Kidney glomerular epithelial cell (primary cell): ENCODE measurements at places on chromosomes 6 and 20.

GRCh38 chr6:127971945-127972391, 71.1 kb upstream of the THEMIS start:
- DNase-seq: peak; percentile 37

- DNase-seq: no peak
Observed at GRCh38 chr20:52748285-52748932, 223.7 kb upstream of the TSHZ2 start.

GRCh38 chr20:20491110-20491783, 123.3 kb downstream of the INSM1 start:
- peak; percentile 2 for DNase-seq

GRCh38 chr20:12180107-12180661, 262.5 kb downstream of the BTBD3 start:
- no peak for DNase-seq

DNA sequence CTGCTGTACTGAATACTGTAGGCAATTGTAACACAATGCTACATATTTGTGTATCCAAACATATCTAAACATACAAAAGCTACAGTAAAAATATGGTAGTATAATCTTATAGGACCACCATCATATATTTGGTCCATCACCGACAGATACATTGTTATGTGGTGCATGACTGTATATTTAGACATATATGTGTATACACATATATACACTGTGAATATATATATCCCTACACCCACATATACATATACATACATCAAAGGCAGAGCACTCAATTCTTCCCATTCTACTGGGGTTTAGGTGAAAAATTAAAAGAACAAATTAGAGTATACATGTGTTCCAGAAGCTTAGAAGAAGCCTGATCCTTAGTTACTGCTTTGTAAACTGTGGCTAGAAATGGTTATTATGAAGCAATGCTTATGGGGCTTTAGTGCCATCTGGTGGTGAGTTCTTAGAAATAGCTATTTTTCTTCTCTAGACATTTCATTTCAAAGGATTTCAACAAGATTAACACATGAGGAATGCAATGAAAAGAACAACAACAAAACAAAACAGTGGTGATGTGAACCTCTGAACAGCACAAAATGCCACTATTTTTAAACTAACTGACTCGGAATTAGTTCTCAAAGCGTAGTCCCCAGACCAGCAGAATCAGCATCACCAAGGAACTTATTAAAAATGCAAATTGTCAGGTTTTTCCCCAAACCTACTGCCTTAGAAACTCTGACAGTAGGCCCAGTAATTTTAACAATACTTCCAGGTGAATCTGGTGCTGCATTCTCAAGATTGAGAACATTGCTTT, 38.0 kb downstream of the PKHD1 start:
- DNase-seq: peak; percentile 64

- peak; percentile 35 for DNase-seq
Observed at GRCh38 chr6:101396548-101397173, 3.2 kb downstream of the GRIK2 start.

DNA sequence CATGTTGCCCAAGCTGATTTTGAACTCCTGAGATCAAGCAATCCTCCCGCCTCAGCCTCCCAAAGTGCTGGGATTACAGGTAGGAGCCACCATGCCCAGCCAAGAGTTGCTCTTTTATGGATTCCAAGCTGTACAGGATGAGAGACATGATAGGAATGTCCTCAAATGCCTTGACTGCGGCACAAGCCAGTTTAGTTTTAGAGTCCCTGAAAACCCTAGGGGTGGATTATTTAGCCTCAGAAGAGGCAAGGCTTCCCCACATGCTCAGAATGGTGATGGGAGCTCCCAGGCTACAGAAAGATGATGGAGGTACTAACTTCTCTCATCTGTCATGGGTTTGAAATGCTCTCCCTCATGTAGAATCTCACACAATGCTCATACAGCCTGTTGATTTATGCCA, 280.5 kb upstream of the PRND start:
- no peak for DNase-seq

DNA sequence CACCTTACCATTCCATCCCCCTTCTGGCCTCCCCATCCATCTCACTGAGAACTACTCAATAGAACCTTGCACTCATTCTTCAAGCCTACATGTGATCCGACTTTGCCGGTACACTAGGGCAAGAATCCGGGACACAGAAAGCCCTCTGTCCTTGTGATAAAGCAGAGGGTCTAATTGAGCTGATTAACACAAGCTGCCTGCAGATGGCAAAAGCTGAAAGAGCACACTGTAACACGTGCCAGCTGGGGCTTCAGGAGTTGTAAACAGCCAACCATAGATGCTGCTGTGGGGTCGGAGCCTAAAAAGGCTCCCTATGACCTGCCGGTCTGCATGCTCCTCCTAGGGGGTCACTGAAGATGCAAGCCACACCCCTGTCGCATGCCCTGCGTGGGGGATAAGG, 124.1 kb downstream of the RNF144B start:
- DNase-seq: no peak

DNA sequence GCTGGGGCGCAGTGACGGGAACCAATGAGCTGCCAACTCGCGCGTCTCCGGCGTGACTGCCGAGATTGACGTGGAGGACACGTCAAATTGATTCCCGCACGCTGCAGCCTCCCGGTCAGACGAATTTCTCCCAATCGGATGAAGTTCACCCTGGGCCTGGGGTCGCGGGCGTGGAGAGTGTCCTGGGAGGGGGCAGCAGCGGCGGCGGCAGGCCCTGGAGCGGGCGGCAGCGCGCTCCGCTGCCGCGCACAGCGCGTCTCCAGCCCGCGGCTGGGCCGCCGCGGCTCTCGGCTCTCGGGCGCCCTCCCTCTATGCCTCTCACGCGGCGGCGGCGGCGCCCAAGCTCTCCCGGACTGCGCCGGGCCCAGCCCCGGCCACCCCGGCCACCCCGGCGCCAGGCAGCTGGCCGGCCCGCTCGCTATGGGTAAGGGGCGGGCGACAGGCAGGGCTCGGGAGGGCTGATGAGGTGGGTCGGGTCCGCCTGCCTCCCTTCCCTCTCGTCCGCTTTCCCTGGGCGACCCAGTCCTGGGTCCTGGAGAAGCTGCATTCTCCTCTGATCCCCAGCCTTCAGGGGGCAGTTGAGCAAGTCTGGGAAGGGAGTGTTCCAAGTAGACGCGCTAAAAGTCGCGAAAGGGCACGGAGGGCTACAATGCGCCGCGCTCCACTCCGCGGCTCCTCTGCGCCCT, at the start of gene PAX1:
Gene PAX1 (plus strand): TSS at position 90 of the 686 bp plus-strand sequence. CDS start 49 bp downstream, at position 139.
- DNase-seq: no peak

DNA sequence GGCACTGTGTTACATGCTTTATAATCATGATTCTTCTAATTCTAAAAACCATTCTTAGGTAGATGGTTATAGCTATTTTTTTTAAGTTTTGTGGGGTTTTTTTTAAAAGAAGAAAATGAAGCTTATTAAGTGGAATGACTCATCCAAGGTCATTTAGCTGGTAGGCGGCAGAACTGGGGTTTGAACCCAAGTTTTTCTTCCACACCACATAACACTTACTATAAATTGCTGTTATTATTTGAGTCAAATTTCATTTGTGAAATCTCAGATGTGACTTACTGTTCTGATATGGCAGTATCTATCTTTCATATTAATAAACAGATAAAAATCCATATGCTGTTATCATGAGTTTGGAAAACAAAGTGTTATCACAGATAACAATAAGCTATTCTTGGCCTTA, 10.4 kb upstream of the COL10A1 start:
- DNase-seq: no peak

DNA sequence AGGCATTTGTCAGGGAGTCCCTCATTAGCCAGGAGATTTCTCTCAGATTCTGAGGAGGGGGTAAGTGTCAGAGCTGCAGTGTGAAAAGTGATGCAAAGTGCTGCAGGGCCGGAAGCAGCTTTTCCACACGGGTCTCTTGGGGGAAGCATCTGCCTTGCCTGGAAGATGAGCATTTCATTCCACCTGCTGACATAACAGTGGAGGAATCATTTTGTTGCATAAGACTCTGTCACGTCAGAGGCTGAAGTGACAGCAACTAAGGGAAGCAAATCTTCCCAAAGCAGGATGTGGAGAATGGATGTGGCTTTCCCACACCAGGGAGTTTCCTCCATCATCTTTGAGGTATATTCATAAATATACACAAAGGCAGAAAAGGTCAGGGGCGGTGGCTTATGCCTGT, 22.8 kb downstream of the DCBLD1 start:
- no peak for DNase-seq

- DNase-seq: no peak
Observed at GRCh38 chr20:62219101-62219991, 732 bp downstream of the HRH3 start.

DNA sequence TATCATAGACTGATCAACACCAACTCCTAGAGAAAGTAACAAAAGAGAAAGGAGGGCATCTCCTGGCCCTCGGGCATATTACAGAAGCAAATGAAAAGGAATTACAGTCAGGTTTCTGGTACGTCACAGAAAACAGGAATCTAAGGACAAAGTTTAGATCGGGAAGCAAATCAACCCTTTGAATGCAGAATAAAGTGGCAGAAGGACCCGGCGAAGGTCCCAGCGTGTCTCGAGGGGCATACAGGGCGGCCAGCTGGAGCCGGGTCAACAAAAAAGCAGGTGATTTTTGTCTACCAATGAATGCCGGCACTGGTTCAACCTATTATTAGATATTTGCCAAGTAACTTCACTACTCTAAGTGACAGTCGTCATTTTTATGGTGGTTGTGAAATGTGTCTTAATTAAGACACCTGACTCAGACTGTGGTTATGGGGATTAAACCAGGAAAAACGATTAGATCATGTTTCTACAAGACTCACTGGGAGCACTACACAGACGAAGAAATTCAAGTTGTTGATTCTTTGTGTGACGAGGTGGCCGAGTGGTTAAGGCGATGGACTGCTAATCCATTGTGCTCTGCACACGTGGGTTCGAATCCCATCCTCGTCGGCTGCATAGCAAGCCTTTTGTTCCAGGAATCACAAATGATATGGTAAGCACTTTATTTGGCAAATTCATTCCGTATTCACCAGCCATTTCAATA, 12.4 kb upstream of the ZSCAN9 start:
- peak; percentile 83 for DNase-seq

- peak; percentile 69 for DNase-seq
Observed at GRCh38 chr6:152463164-152463563, 174.0 kb downstream of the SYNE1 start.

DNA sequence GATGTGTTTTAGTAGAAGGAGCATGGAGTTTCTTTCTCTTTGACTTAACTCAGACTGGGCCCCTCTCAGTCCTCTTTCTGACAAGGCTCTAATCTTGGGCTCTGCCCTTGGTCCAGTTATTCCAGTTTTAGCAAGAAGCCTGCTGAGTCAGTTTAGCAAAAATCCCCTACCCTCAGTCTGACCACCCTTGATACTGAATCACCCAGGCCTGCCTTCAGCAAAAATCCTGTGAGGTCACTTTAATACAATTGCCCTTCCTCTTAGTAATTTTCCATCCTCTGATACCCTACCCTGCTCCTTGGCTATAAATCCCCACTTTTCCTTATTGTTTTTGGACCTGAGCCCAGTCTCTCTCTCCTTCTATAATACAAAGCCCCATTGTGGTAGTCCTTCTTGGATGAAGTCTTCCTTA, 326.7 kb upstream of the NOX3 start:
- peak; percentile 91 for DNase-seq

DNA sequence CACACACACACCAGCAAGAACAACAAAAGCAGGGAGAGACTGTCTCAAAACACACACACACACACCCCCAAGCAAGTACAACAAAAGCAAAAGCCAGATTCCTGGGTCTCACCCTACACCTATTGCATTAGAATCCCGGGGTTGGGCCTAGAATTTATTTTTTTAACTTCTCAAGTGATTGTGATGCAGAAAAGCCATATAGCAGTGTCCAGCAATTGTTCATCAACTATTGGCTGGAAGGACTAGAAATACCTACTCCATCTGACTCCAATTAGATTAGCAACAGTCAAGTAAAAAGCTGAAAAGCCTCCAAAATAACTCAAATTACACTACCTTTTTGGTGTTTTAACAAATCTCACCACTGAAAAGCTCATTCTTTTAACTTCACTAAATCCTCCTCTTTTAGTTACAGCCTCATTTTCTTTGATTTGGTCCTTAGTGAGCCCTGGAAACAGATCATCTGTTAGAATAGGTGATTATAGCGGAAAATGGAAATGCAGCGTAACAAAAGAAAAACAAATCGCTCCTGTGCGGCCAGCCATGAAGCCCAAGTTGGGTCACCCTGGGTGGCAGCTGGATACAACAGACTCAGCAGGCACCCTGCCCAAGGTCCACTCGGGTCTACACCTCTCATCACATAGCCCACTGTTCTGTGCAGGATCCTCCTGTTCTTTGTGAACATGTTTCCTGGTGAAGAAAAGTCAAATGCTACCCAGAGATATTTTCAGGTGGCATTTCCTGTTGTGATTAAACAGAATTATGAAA, 38.7 kb downstream of the STAU1 start:
- no peak for DNase-seq
